ENCODE measurements at places on chromosomes 11 and 22.

DNA sequence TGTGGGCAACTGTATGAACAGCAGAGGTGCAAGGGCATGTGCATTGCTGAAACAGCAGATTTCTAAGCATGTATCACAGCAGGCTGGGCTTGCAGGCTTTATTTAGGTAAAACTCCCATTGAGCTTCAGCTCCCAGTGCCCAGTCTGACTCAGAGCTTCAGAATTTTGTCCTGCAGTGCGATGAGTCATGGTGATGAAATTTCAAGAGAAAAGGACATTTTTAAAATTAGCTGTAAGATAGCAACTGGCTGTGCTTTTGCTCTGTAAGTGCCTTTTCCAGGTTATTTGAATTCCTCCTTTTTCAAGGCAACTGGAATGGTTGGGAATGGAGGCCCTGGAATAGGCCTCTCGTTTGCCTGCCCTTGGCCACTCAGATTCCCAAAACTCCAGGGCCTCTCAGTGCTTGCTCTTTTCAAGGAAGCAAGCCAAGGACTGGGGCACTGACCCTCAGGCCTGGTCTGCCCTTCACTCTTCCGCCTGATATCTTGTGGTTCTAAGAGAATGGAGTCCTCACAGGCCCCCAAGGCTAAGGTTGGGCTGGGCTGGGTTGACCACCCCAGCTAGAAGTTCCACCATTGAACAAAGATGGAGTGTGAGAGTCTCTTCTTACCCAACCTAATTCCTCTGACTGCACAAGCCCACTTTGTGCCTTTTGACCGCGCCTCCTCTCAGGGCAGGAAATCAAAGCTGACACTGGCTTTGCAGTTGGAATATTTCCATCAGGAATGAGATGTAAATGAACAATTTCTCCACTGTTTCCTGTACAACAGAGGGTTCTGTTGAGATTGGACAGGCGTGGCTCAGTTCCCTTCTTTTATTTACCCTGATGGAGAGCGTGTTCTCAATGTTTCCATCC, 59.5 kb upstream of the PRSS23 start:
- DNase-seq, result no peak

GRCh38 chr11:57240757-57241156, 3.7 kb upstream of the APLNR start:
- DNase-seq, result no peak

DNA sequence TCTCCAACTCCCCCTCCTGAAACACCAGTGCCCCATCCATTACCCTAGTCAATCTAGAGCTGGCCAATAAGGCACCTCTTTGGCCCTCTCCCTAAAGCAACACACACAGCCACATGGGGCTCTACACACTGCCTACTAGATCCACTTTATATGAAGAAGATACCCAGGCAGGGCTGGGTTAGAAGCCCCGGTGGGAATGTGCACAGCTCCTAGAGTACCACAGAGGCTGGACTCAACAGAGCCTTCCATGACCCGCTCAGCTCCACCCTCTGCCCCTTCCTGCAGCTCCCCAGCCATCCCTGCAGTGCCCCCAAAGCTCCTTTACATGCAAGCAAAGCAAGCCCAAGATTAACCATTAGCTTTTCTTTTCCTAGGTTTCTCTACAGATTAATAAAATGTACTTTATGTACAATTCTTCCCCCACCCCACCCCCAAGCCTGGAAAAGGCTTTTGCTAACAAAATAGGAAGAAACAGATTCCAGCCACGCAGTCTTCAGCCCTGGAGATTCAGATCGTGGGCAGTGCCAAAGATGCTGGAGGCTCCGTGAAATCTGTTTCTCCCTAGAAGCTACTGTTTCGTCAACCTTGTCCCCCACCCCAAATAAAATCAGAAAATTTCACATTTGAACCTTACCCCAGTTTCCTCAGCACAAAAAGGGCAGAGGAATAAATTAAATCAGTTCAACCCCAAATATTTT, 51.8 kb downstream of the IGSF9B start:
- no peak for DNase-seq

GRCh38 chr11:61806785-61807184, 10.0 kb downstream of the FADS1 start:
- DNase-seq, result no peak

- DNase-seq, result no peak
Measured at GRCh38 chr11:6400431-6401345, 10.4 kb downstream of the SMPD1 start.

GRCh38 chr11:71204748-71205664, 47.4 kb downstream of the SHANK2 start:
- no peak for DNase-seq

DNA sequence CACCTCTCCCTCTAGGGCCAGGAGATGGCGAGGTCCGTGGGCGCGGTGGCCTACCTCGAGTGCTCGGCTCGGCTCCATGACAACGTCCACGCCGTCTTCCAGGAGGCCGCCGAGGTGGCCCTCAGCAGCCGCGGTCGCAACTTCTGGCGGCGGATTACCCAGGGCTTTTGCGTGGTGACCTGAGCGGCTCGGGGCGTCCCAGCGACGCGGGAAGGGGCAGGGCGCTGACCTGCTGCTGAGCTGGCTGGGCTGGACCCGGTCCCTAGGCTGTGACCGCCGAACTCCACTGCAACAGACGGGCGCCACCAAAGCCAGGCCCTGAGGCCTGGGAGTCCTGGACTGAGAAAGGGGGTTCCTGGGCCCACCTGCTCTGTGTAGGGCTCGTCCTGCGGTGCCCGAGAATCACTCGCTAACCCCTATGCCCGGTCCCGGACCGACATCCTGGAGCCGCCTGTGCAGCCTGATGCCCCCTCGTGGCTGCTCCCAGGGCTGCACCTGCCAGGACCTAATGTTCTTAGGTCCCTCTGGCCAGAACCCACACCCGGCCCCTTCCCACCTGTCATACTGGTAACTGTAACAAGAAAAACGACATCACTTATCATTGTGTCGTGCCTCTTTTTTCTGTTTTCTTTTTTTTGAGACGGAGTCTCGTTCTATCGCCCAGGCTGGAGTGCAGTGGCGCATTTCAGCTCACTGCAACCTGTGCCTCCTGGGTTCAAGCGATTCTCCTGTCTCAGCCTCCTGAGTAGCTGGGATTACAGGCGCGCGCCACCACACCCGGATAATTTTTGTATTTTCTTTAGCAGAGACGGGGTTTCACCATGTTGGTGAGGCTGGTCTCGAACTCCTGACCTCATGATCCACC, 15.0 kb downstream of the RHOD start:
- peak; percentile 40 for DNase-seq

DNA sequence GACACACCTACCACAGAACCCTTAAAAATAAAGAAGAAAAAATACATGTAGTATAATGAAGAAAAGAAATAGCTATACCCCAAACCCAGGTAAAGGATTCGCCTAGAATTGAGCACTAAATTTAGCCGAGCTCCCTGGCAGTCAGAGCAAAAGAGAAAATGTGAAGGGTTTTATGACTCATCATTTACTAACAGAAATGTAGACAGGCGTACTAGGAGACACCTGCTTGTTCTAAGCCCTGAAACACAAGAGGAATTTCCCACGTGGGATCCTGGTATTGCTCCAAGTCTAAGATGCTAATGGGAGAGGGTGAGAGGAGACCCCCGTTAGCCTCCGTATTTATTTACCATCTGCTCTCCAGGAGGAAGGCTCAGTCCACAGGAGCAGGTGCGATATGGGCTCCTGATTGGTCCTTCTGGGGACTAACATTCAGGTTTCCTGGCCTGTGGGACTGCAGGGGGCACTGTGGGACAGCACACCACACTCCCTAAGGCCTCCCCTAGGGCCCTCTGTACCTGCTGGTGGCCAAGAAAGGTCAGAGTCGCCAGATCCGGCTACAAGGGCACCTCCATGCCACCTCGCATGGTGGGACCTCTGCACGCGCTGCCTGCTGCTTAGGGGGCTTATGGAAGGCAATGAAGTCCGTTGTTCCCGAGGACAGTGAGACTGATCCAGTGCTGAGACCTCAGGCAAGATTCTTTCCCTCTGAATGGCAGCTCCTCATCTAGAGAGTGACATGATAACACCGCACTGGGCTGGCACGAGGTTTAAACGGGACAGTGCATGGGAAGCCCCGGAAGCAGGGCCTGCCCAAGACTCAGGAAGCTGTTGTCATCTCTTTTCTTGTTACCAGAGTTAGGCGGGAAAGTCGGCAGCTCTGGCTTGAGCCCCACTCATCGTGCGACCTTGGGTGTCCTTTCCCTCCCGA, 25.8 kb downstream of the KCNC1 start:
- no peak for DNase-seq

DNA sequence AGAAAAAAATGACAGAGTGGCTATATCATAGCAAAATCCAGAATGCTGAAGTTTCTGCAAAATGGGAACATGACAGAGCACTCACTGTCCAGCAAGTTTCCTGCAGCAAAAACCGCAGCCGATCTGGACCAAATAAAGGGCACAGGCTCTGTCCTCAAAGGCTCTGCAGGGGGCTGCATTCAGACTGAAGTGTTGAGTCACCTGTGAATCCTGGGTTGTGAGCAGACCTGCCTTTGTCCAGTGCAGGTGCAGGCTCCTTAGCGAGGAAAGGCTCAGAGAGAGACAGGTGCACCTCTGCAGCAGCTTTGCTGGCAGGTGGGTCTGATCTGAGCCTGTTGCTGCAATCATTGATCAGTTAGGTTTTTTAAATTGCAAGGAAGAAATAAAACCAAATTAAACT, 29.3 kb upstream of the NFAM1 start:
- no peak for DNase-seq

GRCh38 chr11:29063630-29064361, 953.0 kb downstream of the KCNA4 start:
- DNase-seq, result no peak

- no peak for DNase-seq
Measured at GRCh38 chr11:93289782-93290463, 40.6 kb upstream of the DEUP1 start.

- no peak for DNase-seq
Measured at GRCh38 chr22:48869788-48870187, 957.9 kb downstream of the BRD1 start.

DNA sequence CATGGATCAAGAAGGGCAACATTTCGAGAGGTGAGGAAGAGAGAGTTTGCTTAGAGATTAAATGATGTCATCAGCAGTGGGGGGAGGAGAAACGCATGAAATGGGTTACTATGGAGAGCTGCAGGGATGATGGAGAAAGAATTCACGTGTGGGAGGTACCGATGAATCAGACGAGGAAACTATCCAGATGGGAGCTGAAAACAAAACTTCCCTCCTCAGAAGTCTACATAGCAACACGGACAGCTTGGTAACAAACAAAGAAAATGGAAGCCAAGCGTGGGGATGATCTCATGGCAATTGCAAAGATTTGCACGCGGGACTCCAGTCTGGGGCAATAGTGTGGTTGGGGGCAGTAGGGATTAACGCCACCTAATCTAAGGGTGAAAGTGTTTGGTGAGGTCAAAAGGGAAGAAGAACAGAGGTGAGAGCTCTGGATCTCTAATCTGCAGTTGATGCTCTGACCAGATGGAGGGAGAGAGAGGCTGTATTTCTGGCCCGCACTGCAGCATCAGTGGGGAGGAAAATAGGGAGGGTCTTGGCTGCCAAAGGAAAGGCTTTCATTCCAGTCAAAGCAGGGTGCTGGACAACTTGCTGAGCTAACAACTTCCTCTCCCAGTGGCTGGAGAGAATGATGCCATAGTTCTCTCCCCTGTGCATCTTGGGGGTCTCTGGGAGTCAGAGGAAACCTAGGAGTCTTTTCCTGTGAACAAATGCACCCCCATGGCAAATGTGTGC, 43.4 kb upstream of the CSNK2A3 start:
- DNase-seq, result no peak

DNA sequence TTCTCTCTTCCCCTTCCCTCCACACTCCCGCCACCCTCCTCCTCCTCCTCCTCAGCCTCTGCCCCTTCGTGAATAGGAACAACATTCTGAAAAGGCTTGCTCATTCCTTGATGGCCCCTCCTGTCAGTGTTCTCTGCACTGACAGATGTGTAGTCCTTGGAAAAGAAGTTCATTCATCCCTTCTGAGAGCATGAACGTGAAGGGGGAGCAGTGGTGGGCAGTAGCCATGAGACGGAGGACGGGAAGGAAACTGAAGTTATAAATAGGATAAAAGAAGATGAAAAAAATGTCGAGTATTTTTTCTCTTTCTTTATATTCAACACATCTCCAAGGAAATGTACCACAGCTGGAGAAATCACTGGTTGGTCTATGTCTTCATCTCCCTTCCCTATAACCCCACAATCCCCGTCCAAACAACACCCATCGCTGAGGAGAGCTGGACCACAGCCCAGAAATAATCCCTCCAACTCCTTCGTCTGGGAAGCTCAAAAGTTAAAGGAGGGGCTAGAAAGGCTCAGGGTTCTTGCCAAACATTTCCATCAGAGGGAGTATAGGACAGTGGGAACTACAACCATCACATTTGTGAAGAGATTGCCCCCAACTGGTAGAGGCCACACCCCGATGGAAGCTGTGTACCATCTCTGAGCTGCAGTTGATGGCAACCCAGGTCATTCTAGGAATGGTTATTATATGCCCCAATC, 33.5 kb downstream of the ETS1 start:
- DNase-seq, result no peak

GRCh38 chr11:64021757-64022093, 14.0 kb upstream of the FLRT1 start:
- no peak for DNase-seq

DNA sequence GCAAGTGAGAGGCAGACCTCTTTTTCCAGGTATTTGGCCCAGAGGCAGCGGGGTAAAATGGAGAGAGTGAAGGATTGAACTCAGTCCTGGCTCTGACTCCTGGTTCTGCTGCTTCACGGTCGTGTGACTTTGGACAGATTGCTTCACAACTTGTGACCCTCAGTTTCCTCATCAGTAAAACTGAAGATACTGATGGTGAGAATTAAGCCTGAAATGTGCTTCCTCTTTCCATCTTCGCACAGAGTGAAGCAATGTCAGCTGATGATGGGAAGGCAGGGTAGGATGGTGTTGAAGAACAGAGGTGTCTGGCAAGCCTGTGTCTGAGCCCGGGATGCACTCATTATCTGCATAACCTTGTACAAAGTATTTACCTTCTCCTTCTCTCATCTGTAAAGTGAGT, 59.0 kb downstream of the UBASH3B start:
- DNase-seq, result no peak

Measured in stimulated activated CD4-positive, alpha-beta T cell treated with anti-CD3 and anti-CD28 coated beads, Interleukin-15, amount 100 ng/mL, for 1 hour (primary cell).